GM12891 (cell line): ENCODE measurements at places on chromosomes 7 and 10.

DNA sequence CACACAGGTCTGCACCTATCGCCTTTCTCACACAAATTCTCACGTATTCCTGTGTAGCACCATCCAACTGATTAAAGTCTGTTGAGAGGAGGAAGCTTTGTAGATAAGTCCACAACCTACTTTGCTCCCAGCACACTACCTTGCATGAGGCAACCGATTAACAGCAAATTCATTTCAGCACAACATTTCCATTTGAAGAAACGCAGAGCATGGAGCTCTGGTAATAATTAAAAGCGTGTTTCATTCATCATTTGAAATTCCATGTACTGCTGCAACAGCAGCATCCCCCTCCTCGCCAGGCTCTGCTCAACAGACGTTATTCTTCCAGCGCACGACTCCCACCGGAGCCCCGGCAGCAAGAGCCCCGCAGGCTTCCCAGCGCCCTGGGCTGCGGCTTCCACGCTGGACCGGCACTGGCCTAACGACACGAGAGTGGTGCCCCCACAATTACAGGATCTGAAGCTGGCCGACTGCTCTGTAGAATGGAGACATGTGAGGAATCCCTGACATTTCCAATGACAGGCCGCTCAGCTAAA is 118.8 kb downstream of the DIP2C start:
- DNase-seq: no peak

DNA sequence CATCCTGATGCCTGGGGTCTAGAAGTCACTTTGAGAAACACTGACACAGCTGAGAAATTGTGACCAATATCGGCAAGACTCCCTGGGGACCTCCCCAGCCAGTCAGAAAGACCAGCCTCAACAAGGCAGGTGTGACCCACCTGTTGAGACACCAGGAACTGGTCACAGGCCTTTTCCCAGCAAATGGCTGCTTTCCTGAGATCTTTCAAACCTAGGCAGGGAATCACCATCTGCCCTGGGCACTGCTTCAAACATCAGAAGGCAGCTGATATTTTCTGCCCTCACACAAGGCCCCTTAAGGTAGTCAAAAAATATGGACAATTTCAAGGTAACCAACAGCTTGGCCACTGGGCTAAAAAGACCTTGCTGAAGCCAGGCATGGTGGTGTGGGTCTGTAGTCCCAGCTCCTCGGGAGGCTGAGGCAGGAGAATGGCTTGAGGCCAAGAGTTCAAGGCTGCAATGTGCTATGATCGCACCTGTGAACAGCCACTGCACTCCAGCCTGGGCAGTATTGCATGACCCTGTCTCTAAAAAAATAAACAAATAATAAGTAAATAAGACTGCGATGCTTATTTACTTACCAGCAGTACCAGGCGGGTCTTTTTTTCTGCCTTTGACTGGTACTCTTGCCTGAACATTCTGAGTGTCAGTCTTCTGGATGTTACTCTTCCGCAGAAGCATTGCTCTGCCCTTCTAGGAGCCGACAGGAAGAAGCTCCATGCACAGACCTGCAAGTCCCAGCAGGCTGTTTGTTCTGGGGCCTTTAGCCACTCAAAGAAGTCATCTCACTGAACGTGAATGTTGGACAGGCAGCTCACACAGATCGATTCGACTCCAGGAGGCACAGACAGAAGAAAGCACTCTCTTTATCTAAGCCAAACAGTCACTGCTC is 59.7 kb downstream of the SORBS1 start:
- DNase-seq: no peak

GRCh38 chr7:130207033-130207432 is 627 bp upstream of the SSMEM1 start:
- DNase-seq: no peak

DNA sequence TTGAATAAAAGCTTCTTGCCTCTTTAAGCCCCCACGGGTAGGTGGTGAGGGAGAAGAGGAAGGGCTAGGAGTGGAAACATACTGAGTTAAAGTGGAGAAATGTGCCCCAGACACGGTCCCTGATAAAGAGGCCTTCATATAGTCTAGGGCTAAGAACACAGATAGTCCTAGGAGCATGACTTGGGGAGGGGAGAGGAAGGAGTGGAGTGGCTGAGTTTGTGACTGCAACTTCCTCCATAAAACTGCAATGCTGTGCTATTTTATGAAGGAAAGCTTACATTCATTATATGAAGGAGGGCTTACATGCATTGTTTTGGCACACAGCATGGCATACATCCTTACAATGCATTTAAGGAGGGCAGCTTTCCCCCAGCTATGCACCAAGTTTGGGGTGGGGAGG is 1129.4 kb upstream of the LRRTM3 start:
- no peak for DNase-seq

DNA sequence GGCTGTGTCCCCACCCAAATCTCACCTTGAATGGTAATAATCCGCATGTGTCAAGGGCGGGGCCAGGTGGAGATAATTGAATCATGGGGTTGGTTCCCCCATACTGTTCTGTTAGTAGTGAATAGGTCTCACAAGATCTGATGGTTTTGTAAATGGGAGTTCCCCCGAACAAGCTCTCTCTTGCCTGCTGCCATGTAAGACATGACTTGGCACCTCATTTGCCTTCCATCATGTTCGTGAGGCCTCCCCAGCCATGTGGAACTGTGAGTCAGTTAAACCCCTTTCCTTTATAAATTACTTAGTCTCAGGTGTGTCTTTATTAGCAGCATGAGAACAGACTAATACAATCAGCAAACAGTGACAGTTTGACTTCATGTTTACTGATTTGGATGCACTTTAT is 14.6 kb upstream of the R3HCC1L start:
- DNase-seq: no peak

GRCh38 chr7:23254051-23254681 is 7.6 kb downstream of the GPNMB start:
- DNase-seq: no peak

DNA sequence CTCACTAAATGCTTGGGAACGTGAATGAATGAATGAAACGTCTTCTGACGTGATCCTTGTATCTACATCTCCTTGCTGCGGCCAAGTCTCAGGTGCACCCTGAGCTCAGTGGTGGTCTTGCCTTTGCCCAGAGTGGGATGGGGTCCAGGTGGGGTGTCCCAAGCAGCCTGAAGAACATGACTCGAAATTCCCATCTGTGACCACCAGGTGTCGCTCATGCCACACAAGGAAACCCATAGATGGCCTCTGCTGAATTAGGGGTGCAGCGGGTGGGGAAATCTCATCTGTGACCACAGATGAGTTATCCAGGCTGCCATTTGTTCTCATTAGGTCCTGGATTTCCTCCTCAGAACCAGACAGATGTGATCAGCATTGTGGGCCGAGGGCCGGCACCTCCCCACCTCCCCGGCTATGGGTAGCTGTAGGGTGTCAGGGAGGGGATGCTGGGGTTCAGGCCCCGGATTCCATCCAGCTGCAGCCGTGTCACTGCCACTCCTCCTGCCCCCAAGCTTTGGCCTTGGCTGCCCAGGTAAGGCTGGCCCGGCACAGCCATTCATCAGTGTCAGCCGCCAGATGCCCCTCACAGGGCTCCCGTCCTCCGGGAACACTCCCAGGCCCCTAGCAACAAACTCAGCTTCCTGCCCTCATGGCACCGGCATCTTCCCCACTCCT is 21.0 kb upstream of the GNA12 start:
- peak; percentile 63 for DNase-seq

- DNase-seq: no peak
Measured at GRCh38 chr7:72405418-72405817, 6.7 kb downstream of the CALN1 start.
